ENCODE measurements at places on chromosomes 6 and 20.
A peak's percentile ranks its signal among the peaks of the same experiment; 100 is the strongest.

- peak; percentile 66 for DNase-seq
Observed at GRCh38 chr6:17086469-17086868, 15.4 kb upstream of the STMND1 start.

DNA sequence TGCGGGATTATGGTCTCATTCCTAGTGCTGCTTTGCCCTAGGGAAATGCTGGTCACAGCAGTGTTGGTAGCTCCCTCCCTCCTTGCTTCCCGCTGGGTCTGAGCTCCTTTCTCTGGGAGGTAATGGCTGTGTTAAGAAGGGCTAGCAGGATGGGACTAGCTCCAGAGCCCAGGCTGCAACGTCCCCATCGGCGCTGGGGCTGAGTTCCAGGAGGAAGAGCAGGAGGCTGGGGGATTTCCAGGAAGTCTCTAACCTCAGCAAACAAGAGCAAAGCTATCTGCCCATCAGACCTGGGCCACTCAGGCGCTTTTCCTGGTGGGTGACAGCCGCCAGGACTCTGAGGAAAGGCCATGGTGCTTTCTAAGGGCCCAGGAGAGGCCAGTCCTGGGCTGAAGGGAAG lies 174.2 kb downstream of the DLL1 start:
- peak; percentile 41 for DNase-seq

- no peak for DNase-seq
Observed at GRCh38 chr6:130559166-130559565, 193.3 kb downstream of the TMEM200A start.

- peak; percentile 68 for DNase-seq
Observed at GRCh38 chr20:3407040-3407770, at the start of gene DNAAF9. TSS of gene DNAAF9 (minus strand) at chr20:3407669. CDS start at chr20:3407557, 112 bp downstream.

DNA sequence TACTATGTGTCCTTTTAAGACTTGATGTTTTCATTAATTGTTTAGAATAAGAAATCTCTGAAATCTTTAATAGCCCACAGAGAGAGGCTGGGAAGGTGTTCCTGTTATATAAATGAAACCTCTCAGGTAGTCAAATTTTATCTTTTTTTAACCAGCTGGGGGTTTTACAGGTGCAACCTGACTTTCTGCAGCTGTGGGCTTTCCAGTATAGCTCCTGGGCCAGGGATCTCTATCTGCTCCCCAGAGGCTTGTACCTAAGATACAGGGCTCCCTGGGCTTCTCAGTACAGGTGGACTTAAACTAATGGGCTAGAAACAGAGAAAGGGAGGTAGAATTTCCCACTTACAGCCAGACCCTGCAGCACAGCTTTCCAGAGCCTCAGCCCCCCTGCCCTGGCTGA lies 49.4 kb downstream of the HLA-C start:
- DNase-seq, result no peak

- no peak for DNase-seq
Observed at GRCh38 chr6:16600026-16600425, 161.2 kb downstream of the ATXN1 start.
